ENCODE measurements at places on chromosomes 4 and X.

GRCh38 chr4:4761128-4761982, 98.1 kb upstream of the MSX1 start:
- no peak for DNase-seq

- DNase-seq, result no peak
These were observed 16.7 kb downstream of the DGKQ start for GRCh38 chr4:956531-957230.

GRCh38 chrX:136759968-136760367, 20.8 kb downstream of the ARHGEF6 start:
- no peak for DNase-seq

DNA sequence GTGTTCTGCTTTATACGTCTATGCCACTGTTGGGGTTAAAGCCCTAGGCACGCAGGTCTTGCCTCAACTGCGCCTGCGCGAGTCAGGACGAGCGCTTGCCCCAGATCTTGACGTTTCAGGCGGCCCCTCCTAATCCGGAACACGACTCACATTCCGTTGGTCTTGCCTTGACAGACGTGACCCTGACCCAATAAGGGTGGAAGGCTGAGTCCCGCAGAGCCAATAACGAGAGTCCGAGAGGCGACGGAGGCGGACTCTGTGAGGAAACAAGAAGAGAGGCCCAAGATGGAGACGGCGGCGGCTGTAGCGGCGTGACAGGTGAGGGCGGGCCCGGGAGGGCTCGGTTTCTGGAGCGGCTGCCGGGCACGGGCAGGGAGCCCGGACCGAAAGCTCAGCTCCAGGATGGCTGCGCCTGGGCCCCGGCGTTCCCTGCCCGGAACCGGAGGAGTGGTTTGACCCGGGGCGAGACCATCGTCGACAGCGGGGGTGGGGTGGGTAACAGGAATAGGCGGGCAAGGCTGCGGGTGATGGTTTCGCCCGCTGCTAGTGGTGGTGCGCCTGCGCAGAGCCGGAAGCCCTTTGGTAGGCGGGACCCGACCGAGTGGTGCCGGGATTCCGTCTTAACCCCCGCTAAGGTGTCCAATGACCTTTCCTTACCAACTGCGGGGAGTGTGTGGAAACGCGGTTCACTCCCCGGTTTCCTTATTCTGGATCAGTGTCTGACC, at the start of gene ARAF:
Gene ARAF, plus strand, starts transcription at position 272 of the 725 bp plus-strand sequence. CDS start 1,763 bp downstream, outside the sequence.
- peak; percentile 90 for DNase-seq

GRCh38 chrX:43255596-43255995, 400.5 kb upstream of the MAOA start:
- DNase-seq, result no peak

DNA sequence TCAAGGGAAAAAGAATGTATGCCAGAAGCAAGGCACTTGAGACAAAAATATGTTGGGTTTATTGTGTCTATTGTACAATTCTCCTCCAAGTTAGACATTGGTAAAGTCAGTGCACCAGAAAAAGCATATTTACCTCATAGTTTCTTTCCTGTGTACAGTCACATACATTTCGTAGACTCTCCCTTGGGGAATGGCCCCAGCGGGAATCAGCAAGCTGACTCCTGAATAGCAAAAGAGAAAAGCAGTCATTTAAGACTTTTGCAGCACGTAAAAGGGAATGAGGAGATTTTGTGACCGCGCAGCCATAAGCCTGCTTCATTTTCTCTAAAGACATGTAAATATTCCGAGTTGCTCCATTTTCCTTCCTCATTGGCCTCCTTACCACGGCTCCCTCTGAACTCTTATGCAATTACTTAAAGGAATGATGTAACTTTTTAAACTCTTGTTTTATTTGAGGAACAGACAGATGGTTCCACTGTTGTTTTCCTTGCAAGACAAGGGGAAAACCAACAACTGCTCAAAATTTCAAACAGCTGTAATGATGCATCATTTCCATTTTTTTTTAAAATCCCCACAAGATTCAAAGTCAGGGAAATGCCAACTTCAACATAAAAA, 332.7 kb downstream of the UNC5C start:
- no peak for DNase-seq

- DNase-seq, result no peak
These were observed 38.2 kb downstream of the PPP1R2C start for GRCh38 chrX:42739741-42740140.

GRCh38 chr4:83240379-83240875, 44.2 kb downstream of the COQ2 start:
- no peak for DNase-seq

DNA sequence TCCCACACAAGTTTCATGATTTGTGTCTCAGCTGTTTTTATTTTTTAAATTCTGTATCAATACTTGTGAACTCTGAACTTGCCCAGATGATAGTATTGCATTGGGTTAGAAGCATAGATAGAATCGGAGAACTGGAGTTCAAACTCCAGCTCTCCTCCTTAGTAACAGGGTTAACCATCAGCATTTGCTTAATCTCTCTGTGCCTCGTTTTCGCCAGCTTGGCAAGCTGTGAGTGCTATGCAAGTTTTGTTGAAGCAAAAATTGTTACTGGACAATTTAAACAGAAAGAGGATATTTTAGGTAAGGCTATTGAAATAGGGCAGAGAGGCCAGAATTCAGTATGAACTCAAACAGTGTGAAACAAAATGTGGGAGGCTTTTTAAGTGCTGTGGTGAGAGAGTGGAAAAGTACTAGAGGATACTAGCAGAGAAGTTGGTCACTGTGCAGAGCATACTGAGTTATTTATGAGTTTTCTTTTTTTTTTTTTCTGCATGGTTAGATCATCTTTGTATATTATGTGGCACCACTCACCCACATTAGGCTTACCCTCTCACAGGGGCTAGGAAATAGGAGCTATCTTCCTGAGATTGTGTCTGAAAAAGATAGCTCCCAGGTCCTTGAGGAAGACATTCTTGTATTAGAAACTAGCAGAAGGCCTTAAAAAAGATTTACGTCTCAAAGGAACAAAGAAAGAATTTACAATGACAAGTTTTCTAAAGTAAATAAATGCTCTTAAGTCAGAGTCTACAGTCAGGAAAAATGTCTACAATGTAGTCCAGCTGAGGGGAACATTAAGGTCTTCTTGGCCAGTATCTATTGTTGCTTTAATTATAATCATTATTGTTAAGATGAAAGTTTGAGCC, 1126.6 kb downstream of the FAT4 start:
- no peak for DNase-seq

- no peak for DNase-seq
These were observed 45.7 kb downstream of the MID1 start for GRCh38 chrX:10574663-10575062.

- no peak for DNase-seq
These were observed 412 bp downstream of the SLC10A3 start for GRCh38 chrX:154490021-154490413.

DNA sequence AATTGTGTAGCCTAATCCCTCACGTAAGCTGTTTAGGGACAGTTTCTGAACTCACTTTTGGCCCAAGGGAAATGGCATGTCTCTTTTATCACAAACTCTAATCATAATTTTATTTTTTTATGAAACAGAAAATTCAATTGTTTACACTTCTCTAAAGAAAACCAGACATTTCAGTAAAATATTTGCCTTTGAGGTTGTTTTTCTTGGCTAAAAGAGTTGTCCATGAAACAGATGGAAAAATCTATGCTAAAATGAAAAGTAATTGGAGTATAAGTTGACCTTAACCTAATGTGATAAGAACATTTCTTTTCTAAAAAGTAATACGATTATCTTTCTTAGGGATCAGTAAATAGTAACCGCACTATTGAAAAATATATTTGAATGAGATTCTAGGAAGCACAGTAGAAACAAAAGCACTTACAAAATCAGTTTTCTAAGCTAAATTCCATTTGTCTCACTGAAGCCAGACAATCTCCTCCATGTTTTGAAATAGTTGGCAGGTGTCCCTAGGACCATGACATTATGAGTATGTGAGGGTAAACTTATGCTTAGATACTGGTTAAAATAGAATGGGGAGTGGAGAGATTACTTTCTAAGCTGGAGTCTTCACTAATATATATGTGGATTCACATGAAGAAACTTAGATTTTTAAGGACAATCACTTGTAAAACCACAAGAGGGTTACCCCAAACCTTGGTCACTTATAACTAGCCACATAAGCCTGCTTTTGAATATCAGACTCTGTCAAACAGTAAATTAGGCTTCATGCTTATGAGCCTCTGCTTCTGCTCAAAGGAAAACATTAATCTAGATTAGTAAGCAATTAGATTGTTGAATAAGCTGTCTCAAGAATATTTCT, 20.1 kb upstream of the TET2 start:
- no peak for DNase-seq

GRCh38 chr4:71093745-71094144, 100.3 kb downstream of the DCK start:
- DNase-seq, result no peak

DNA sequence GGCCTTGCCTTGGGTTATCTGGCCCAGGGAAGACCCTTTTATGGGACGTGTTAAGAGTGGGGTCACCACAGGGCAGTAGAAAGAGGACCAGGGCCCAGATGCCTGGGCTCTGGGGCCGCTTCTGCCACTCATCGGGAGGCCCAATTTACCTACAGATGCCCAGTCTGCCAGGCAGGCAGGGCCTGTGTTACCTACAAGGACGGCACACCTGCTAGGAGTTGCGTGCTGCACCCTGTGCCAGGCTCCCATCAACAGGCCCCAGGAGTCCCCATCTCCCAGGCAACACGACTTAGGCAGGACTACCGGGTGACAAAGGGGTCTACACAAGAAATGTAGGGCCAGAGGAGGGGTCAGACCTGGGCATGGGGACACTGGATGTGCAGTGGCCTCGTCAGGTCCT, 34.6 kb downstream of the WDR1 start:
- DNase-seq, result no peak

- DNase-seq, result no peak
These were observed 21.6 kb downstream of the PCDH18 start for GRCh38 chr4:137510557-137511265.

- DNase-seq, result no peak
These were observed 104.1 kb downstream of the IL1RAPL2 start for GRCh38 chrX:104670051-104670450.

- no peak for DNase-seq
These were observed 331 bp downstream of the SETD7 start for GRCh38 chr4:139555705-139556070.

- DNase-seq, result no peak
These were observed 28.6 kb upstream of the MAGEA11 start for GRCh38 chrX:149682956-149683947.

DNA sequence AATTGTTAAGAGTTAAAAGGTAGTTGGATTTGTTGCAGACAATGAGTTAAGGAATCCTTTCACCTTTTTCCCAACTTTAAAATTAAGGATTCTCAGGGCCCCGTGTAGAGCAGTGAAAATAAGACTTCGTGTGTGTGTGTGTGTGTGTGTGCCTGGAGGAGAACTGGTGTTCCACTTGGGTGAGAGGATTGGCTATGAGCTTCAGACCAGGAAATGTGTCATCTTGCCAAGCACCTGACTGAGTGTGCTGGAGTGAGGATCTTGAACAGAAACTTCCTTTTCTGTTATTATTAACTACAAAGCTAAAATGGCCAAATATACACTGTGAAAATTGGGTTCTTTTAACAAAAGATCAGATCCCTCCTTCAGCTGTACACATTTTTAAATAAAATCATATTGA, 113.1 kb upstream of the VCX2 start:
- no peak for DNase-seq

- no peak for DNase-seq
These were observed 51.5 kb upstream of the RAP2C start for GRCh38 chrX:132270699-132271098.

GRCh38 chr4:43391069-43391468, 498.6 kb downstream of the GRXCR1 start:
- DNase-seq, result no peak

DNA sequence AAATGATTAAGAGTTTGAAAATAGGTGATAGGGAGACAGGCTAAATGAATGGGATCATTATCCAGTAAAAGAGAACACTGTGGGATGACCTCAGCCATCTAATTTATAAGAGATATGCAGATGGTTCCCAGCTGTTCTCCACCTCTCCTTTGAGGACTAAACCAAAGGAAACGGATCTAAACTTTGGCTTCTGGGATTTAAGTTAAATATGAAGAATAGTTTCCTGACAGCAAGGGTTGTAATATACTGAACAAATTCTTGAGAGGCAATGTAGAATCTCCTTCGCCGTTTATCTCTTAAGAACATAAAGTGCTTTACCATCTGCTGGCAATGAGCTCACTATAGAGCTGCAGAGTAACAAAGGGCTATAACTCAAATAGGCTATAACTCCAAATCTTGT, 35.4 kb upstream of the HPGDS start:
- DNase-seq, result no peak

DNA sequence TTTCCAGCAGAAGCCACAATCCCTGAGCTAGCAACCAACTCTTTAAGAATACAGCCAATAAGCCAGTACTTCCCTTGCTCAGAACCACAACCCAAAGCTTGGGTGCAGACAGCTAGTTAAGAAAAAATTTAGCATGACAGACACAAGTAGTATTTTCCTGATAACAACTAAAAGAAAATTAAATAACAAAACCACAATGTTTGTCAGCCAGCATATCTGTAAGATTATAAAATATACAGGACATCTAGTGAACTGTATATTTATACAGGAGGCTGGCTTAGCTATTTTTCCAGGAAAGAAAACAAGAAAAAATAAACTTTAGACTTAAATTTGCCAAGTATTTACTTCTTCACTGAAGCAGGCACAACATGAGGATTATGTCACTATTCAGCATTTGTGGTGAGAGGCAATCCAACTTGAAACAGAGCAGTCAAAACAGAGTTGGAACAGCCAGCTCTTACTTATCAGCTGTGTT, 6.6 kb downstream of the PF4V1 start:
- no peak for DNase-seq

DNA sequence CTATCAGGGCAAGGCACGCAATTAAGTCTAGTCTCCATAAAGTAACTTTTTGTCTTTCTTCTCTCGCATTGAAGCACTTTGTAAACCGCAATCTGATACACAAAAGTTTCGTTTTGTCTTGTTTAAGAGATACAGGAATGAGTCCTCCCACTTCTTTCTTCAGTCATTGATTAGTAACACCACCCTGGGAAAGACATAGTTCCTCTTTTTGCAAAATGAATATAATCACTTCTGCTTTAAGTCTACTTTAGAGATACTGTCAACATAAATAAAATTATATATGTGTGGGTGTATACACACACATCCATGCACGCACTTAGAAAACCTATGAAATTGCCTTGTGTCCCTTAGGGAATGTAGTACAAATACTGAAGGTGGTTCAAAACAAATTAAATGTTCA, 11.7 kb downstream of the COQ2 start:
- DNase-seq, result no peak

- no peak for DNase-seq
These were observed 39.2 kb upstream of the MSX1 start for GRCh38 chr4:4820261-4820660.

DNA sequence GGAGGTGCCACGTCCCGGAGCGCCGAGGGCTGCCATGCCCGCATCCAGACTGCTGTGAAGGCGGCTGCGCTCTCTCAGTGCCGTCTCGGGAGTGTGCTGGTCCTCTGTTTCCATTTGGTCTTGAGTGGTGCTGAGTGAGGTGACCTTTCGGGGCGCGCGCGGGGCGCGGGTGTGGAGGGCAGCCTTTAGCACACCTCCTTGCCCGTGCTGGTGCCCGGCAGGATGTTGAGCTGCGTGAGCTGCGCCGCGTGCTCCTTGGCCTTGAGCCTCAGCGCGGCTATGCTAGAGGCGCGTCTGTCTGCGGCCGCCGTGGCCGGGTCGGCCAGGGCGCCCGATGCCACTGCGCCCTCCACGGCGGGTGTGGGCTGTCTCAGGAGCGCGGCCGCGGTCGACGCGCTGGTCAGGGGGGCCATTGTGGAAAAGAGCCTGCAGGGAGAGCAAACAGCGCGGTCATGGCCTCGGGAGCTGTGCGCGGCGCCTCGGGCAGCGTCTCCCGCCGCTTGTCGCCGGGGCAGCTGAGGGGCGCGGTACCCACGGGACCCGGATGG, 11.2 kb downstream of the ARX start:
- no peak for DNase-seq

- DNase-seq, result no peak
These were observed 12.8 kb downstream of the PJA1 start for GRCh38 chrX:69152417-69152841.

All from NCI-H1417 treated with DMSO at 0.1 percent for 48 hours (cell line).